ENCODE measurements at places on chromosomes 5 and 9.

DNA sequence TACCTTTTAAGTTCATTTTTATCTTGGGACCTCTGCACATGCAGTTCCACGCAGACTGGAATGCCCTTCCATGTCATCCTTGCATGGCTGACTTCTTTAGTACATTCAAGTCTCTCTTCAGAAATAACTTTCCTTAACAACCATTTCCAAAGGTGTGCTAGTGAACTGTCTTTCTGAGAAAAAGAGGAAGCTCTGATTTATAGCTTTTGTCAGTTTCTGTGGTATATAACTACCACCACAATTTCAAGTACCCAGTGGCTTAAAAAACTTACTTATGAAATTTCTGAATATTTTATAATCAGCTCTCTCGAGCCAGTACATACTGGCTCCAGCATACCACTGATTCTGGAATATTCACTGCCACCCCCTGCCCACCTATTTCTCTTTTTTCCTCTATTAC is 1613.8 kb downstream of the MAT2B start:
- DNase-seq, result no peak

DNA sequence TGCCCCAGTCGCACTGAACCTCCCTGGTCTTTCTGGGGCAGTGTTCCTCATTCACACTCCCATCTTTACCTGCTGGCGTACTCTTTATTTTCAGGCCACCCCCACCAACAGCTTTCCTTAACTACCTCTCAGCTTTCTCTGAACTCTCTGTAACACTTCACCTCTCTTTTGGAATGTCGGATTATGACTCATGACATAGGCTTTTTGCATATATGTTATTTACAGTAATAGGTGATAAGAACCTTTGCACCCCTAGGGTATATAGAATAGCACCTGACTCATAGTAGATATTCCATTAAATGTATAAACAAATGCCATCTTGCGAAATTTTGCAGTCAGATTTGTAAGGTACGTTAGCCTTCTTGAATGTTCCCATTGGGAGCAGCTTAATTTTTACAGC is 52.9 kb upstream of the MIER3 start:
- no peak for DNase-seq

GRCh38 chr9:114493521-114494184 is 11.6 kb downstream of the WHRN start:
- DNase-seq, result no peak

DNA sequence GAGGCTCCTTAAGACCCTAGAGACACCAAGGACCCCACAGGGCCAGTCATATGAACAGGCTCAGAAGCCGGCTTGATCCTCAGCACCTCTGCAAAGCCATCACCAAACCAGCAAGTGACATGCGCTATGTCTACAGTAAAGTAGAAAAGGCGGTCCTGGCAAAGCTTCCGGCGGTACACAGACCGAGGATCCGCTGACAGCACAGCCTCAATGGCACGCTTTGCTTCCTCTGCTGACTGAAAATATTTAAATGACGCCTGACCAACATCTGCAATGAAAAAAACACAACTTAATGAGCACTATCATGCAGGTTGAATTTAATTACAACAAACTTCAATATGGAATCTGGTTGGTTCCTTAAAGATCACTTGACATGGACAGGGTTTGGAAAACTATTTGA is 17.6 kb downstream of the TRMO start:
- no peak for DNase-seq

DNA sequence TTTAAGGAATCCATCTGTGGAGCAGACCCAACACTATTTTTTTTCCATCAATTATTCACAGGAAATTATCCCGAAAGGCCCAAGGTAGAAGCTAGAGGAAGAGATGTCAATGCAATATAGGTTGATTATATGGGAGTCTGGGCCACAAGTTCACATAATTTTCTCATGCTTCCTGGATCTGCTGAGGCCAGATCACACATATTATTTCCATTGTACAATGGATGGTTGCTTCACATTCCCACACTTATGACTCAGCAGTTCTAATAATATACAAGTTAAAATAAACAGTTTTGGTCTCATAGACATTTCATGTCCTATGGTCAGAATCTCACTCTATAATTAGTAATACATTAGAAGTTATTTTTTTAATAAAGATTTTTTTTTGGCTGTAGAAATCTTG is 66.0 kb upstream of the PTPRD start:
- DNase-seq, result no peak

- no peak for DNase-seq
Observed at GRCh38 chr9:127096208-127096607, 26.2 kb downstream of the ANGPTL2 start.

Data from cortex of kidney (tissue), 1 donor.